ENCODE measurements at places on chromosomes 11 and 22. TPM values are rescaled to one million over a fixed set of nuclear protein-coding genes. Genes with fewer than 3 reads are reported as not detected.

The OR51G1 gene
- total RNA-seq, result not detected

The CD3D gene
- total RNA-seq, result 489 TPM

The FAM180B gene
- total RNA-seq, result not detected

The MMP27 gene
- not detected for total RNA-seq

The DMC1 gene
- total RNA-seq, result 12.5 TPM

The FLRT1 gene
- total RNA-seq, result not detected

The PHOX2A gene
- not detected for total RNA-seq

The IL17REL gene
- total RNA-seq, result not detected

The MS4A1 gene
- total RNA-seq, result not detected

The OR6A2 gene
- not detected for total RNA-seq

The OR2D2 gene
- total RNA-seq, result not detected

GRCh38 chr22:20604776-20605221 is 97.4 kb downstream of the MED15 start:
- H3K27me3 ChIP-seq, result peaks cover 3% of the 10 kb centered on the region
- no peaks in the 10 kb centered on the region for H3K36me3 ChIP-seq
- no peak for DNase-seq
- peaks cover 12% of the 10 kb centered on the region for H3K4me1 ChIP-seq
- no peak overlapping the region for H3K4me3 ChIP-seq

DNA sequence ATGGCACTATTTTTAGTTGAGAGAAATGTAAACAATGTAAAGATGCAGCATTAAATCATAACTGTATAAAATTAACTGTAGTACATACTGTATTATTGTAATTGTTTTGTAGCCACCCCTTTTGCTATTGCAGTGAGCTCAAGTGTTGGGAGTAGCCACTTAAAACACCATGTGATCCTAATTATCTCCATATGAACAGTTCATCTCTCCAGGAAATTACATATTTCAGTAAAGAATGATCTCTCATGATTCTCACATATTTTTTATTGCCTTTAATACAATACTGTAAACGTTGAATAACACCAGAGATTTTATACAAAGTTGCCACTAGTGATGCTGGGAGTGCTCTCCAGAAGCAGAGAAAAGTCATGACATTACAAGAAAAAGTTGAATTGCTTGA is 1768.6 kb downstream of the LRRC4C start:
- no peaks in the 10 kb centered on the region for H3K27me3 ChIP-seq
- no peaks in the 10 kb centered on the region for H3K36me3 ChIP-seq
- no peak for DNase-seq
- no peaks in the 10 kb centered on the region for H3K4me1 ChIP-seq

GRCh38 chr11:95507794-95508193 is 276.8 kb upstream of the SESN3 start:
- no peak for DNase-seq
- peaks cover 2% of the 10 kb centered on the region for H3K27me3 ChIP-seq
- H3K27ac ChIP-seq, result no peak overlapping the region
- H3K4me1 ChIP-seq, result peaks cover 10% of the 10 kb centered on the region

- no peaks in the 10 kb centered on the region for H3K27me3 ChIP-seq
- DNase-seq, result no peak
- no peak overlapping the region for H3K27ac ChIP-seq
- no peaks in the 10 kb centered on the region for H3K36me3 ChIP-seq
- H3K4me1 ChIP-seq, result no peaks in the 10 kb centered on the region
- H3K4me3 ChIP-seq, result no peak overlapping the region
These were observed 19.6 kb downstream of the CHID1 start for GRCh38 chr11:890794-891540.

GRCh38 chr22:17851759-17852158 is 77.5 kb upstream of the BID start:
- no peak overlapping the region for H3K27ac ChIP-seq
- H3K36me3 ChIP-seq, result no peaks in the 10 kb centered on the region
- DNase-seq, result no peak
- H3K27me3 ChIP-seq, result no peaks in the 10 kb centered on the region
- no peaks in the 10 kb centered on the region for H3K4me1 ChIP-seq

DNA sequence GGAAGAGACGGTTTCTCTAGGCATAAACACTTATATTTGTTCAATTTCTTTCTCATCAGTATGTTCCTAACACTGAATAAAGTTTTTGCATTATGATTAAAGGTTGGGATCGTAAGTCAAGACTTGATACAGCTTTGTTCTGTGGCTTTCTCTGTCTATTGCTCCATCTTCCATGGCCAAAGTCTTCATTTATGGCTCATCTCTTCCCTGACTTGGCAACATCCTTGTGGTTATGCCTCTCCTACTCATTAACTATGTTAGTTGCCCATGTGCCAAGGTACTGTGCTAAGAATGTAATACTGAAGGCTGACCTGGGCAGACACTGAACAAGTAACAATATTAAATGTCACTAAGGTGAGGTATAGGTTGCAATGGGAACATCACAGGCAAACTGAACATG is 1.6 kb upstream of the ACCSL start:
- no peaks in the 10 kb centered on the region for H3K4me1 ChIP-seq
- no peak for DNase-seq
- no peak overlapping the region for H3K4me3 ChIP-seq
- H3K36me3 ChIP-seq, result no peaks in the 10 kb centered on the region

DNA sequence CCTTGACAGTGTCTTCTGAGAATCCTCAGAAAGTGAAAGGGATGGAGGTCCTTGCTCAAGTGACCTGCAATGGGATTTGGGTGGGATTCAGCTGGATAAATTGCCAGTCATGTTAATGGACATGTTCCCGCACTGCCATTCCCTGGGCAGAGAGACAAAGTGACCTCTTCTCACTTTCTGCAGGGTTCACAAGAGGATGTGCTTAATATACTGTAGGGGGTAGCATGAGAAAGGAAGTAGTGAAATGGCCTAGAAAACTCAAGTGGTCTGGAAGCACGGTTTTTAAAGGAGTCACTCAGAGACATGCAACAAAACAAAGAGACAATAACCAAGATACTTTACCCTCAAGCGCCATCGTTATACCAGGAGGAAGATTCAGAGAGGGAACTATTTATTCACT is 70.2 kb downstream of the NELL1 start:
- no peak overlapping the region for H3K27ac ChIP-seq
- H3K4me1 ChIP-seq, result no peaks in the 10 kb centered on the region
- no peaks in the 10 kb centered on the region for H3K27me3 ChIP-seq
- H3K36me3 ChIP-seq, result no peaks in the 10 kb centered on the region

- DNase-seq, result no peak
- H3K27ac ChIP-seq, result no peak overlapping the region
- H3K36me3 ChIP-seq, result no peaks in the 10 kb centered on the region
- no peaks in the 10 kb centered on the region for H3K27me3 ChIP-seq
These were observed 46.0 kb upstream of the MICAL2 start for GRCh38 chr11:12064136-12064953.

DNA sequence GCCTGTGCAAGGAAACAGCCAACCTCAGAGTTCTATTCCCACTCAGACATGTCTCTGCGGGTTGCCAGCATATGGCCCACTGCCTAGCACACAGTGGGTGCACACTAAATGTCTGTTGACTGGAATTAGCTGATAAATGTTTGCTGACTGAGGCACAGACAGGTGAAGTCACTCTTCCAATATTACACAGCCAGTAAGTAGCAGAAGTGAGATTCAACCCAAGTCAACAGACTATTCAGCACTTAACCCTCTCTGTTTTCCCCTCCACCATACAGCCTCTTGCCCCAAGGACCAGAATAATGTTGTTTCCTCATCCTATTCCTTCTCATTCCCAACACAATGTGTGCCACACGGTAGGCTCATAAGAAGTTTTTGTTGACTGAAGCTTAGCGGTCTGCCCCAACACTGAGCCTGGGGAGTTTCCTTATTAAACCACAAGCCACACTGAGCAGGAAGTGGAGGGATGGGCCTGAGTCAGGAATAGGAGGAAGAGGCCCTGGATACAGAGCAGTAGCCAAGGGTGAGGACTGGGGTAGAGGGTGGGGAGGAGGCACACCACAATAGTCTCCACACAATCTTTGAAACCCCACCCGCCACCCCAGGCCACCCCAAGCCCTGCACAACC is 15.7 kb upstream of the IL10RA start:
- peak; percentile 46 for DNase-seq
- H3K36me3 ChIP-seq, result peaks cover 14% of the 10 kb centered on the region
- no peaks in the 10 kb centered on the region for H3K27me3 ChIP-seq
- peaks cover 59% of the 10 kb centered on the region for H3K4me1 ChIP-seq
- H3K4me3 ChIP-seq, result peak overlapping the region; percentile 5

- H3K27me3 ChIP-seq, result no peaks in the 10 kb centered on the region
- no peak overlapping the region for H3K27ac ChIP-seq
- no peak for DNase-seq
- no peak overlapping the region for H3K4me3 ChIP-seq
- no peaks in the 10 kb centered on the region for H3K4me1 ChIP-seq
These were observed 84.4 kb downstream of the OR5AK2 start for GRCh38 chr11:57073128-57073527.

- H3K4me1 ChIP-seq, result peaks cover 3% of the 10 kb centered on the region
- no peak overlapping the region for H3K27ac ChIP-seq
- no peak overlapping the region for H3K4me3 ChIP-seq
These were observed 7.5 kb upstream of the PKP3 start for GRCh38 chr11:386483-386882.
